ENCODE measurements at places on chromosomes 1 and 21.

GRCh38 chr21:17658931-17659330 lies 46.2 kb upstream of the BTG3 start:
- DNase-seq = no peak

- no peak for DNase-seq
These were observed 1309.2 kb downstream of the MRPL39 start for GRCh38 chr21:24298040-24298439.

- DNase-seq = no peak
These were observed 1020.2 kb downstream of the TTLL7 start for GRCh38 chr1:82978461-82979324.

DNA sequence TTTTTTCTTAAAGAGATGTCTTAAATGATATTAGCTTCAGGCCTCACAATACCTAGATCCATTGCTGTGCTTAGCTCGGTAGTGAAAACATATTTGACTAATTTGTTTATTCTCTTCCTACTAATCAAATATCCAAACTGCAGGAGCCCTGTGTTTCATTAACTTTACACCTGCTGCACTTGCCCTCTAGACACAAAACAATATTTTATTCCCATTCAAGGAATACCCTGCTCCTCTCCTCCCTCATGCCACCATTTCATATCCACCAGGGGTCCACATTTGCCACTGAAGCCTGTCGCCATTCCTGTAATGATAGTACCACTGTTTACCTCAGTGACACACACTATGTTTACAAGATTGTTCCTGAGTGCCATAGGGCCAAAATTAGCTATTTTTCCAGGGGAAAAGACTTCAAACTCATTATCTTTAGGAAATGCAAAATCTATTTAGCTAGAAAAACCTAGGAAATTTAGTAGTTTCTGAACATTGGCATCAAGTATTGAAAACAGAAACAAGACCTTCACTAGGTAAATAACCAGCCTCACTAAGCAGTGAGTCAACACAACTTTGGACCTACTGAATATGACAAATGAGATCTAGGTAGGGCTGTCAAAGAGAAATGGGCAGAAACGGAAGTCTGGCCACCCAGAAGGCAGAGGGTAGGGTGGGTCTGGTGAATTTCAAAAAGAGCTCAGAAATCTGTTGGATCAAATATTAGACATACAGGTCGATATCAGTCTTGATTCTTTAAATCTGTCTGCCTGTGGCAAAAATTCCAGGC lies 134.6 kb upstream of the KCNK1 start:
- no peak for DNase-seq

- no peak for DNase-seq
These were observed 881.3 kb upstream of the ADGRL2 start for GRCh38 chr1:80919426-80919825.

GRCh38 chr1:233294913-233295236 lies 650 bp downstream of the PCNX2 start:
- no peak for DNase-seq

GRCh38 chr1:176330782-176331181 lies 123.7 kb upstream of the COP1 start:
- DNase-seq = no peak

GRCh38 chr1:2053217-2053616 lies 3.0 kb downstream of the PRKCZ start:
- no peak for DNase-seq

All from breast epithelium (tissue), 4 donors.